Calu3 (cell line): ENCODE measurements at places on chromosomes 1 and 21. TPM values are rescaled to one million over a fixed set of nuclear protein-coding genes. Genes with fewer than 3 reads are reported as not detected.

Gene TOR1AIP2
- 115 and 121 TPM in 2 replicates for total RNA-seq

DNA sequence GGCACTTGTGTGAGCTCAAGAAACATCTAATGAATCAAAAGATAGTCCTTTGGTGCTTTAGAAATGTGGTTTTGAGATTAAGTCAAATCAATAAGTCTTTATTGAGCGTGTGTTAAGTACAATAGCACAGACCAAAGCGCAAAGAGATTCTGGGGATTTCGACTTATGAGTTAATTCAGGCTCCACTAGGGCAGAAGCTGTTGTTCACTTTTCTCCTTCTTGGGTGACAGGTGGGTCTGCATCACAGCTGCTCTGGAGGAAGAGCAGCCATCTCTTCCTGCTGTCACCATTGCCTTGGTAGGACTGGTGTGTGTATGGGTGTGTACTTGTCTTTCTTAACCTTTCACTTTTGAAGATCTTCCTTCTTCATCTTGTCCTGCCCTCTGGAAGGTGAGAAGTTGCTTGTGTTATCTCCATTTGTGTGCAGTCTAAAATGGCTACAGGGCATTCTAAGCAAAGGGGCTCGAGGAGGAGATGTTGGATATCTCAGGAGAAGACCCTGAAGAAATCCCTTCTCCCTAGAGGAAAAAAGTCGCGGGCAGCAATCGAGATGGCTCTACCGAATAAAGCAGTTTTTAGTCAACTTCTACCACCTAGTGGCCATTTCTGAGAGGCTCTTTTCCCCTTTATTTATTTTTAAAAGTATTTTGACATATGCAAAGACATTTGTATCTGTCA, 22.9 kb upstream of the DISC1 start:
- DNase-seq = peak; percentile 58

- DNase-seq = no peak
These were observed 31.1 kb downstream of the CNST start for GRCh38 chr1:246597340-246597739.

- peak; percentile 51 for DNase-seq
These were observed 253.2 kb downstream of the CRB1 start for GRCh38 chr1:197521118-197521739.
